ENCODE measurements at places on chromosomes 7 and 10.

DNA sequence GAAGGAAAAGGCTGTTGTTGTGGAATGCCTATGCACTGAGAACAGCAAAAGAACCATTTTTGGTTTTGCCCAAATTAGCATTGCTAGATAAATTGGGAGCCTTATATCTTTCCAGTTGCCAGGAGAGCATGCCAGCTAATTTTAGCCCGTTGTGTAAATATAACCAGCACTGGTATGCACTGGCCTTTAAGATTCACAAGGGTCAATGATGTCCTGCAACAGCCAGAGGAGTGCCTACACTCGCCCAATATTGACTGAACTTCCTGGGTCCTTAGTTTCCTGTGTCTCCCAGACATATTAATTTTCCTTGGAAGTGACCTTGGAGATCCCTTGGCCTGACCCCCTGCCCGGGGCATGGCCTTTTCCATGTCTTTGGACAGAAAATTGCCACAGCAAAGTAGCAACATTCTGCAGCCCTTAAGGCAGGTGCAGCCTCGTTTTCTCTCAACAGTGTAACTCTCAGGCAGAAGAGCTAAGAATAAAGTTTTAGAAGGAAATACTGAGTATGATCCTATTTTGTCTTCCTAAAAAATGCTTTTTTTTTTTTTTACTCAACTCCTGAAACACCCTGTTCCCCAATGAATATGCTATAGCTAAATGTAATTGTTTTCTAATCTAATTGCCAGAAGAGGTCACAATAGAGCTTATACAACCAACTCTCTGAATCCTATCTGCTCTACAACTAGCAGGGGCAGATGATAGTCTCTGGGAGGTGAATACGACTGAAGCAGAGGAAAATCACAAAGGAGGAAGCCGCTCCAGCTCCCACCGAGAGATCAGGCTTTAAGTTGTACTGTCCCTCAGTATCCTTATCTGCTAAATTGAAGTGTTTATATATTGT, 131.9 kb upstream of the PCGF5 start:
- DNase-seq = no peak

DNA sequence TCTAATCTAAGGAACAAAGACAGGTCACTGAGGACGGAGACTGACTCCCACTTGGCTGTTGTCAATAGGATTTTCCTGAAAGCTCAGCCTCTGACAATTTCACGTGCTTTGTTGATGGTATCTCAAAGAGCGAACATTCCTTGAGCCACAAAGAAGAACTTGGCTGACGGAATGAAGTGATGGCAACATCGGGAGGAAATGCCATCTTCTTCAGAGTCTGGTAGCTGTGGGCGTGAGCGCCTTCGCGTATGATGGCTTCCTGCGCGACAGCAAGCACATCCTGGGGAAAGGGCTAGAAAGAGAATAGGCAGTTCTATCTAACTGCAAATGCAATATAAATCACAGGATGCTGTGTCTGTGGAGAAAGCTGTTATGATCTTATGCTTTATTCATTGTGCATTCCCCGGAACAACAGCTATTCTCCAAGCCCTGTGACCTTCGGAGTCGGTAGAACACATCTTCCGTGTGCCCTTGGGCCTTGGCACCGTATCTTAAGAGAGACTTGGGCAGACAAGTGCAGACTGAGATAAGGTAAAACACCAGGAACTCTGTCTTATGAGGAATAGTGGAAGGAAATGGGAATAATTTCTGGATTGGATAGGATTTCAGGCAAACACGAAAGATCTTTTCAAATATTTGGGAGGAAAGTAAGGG, 19.6 kb upstream of the GTPBP4 start:
- DNase-seq = no peak

- no peak for DNase-seq
Measured at GRCh38 chr7:85695533-85695932, 508.7 kb upstream of the SEMA3D start.

- no peak for DNase-seq
Measured at GRCh38 chr7:2619116-2619515, 12.7 kb upstream of the TTYH3 start.

DNA sequence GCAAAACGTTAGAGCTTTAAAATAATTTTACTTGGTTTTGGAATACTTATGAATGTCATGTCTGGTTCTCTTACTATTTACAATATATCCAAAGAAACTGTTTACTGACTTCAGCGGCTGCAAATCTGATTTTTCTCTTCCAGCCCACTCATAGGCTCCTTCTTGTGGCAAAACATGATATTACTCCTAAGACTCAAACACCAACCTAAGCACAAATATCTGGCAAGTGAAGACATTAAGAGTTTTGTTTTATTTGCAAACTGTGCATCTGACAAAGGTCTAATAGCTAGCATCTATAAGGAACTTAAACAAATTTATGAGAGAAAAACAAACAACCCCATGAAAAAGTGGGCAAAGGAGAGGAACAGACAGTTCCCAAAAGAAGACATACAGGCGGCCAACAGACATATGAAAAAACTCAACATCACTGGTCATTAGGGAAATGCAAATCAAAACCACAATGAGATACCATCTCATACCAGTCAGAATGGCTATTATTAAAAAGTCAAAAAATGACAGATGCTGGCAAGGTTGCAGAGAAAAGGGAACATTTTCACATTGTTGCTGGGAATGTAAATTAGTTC, 20.3 kb upstream of the GJC3 start:
- no peak for DNase-seq

DNA sequence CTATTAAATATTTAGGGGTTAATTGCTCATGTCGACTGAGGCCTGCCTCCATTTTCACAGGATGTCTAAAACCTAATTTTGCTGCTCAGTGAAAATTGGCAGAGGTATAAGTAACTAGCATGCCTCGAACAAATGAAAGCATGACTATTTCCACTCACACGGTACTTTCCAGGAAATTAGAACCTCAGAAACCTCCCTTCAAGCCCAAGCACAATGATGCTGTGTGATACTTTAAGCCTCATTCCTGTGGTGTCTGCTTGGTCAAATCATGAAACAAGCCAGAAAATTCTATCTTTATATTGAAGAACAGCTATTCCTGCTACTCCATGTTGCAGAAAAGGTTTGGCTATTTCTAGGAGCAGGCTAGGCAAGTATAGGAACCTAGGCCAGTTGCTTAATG, 203.0 kb downstream of the SORCS3 start:
- no peak for DNase-seq

DNA sequence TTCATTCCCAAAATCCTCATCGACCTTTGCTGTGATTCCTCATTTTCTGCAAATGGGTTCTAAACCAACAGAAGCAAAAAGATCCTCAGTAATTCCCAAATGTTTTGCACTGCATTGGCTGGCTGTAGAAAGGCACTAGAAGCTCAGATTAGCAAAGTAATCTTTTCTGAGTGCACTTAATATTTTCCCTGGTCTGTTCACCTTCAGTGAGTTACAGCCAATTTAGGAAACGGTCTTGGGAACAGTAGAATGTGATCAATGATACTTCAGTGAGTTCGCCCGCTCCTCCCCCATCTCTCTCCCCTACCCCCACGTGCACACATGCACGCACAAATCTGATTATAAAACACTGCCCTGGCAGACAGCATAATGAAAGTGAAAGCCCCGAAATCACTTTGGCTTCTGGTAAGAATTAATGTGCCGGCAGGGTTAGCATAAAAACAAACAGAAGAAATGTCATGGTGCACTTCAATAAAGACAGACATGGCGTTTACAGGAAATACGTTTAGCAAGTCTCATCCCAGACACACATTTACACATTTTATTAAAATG, 201.3 kb upstream of the CDCA7L start:
- no peak for DNase-seq

DNA sequence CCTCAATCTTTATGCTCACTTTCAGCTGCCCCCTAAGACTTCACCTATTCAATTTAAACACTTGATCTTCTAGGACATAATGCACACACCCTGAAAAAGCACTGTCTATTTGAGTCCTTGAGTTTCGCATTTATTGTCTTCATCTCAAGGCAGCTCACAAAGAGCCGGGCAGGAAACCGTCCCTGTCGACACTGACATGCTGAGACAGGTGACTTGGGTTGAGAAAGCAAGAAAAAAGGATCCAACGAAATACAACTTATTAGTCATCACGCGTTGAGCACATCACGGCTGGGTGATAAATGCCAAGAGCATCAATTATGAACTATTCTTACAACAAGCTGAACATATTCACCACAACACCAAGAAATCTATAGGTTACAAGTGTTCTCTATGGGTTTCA, 91.1 kb downstream of the CALN1 start:
- no peak for DNase-seq

GRCh38 chr7:5703572-5704533, 77.6 kb downstream of the RNF216 start:
- no peak for DNase-seq

DNA sequence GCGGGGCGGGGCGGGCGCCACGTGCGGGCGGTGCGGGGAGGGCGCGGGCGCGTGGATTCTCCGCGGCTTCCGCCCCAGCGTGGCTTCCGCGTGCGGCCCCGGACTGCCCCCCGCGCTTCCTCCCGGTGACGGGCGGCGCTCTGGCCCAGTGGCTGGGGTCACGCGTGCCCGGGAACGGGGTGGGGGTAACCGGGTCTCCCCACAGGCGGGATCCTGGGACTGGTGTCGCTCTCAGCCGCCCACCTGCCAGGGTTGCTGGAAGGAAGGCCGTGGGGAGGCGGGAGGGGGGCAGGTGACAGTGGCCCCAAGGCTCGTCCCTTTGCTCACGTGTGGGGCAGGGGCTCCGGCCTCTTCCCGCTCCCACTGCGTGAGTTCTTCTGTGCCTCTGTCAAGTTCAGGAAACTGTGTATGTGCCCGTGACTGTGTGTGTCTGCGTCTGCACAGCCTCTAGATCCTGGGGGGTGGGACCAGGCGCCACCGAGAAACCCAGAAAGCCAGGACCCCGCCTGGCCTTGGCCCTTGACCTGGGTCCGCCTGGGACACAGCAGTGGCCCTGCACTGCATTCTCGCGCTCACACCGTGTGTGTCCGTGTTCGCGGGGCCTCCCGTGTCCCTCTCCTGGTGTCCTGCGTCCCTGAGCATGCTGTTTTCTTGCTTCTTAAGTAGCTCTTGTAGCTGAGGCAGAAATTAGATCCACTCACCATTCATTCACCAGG, 919 bp downstream of the MAFK start:
- no peak for DNase-seq

DNA sequence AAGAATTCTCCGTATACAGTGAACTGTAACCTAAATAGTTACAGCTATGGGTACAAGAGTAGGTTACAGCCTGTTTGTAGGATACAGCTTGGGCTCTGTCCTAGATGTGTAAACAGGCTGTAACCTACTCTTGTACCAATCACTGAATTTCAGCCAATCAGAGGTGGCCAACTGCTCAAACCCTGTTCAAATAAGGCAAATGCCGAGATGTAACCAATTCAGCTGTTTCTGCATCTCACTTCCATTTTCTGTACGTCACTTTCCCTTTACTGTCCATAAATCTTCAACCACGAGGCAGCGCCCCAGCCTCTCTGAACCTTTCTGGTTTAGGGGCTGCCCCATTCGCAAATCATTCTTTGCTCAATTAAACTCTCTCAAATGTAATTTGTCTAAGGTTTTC, 8.3 kb upstream of the MMP21 start:
- peak; percentile 60 for DNase-seq

DNA sequence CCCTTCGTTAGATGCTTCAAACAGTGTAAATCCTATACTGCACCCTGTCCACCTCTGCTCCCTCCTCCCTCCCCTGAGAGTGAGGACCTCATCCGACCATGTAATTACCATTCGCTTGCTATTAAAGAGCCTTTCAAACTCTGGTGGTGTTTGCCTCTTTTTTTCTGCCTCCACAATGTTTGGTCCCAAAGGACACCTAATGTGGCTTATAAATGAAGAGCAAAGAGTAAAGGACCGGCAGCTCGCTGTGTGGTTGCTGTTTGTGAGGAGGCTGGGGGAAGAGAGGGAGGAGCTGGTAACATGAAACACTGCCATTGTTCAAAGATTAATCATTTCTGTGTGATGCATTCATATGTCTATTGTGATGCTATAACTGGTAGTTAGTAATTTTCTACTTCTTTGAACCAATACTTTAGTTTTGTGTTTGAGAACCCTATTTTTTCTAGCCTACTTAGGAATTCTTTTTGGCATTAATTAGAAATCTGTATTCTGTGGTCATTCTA, 27.9 kb downstream of the MTURN start:
- DNase-seq = no peak

DNA sequence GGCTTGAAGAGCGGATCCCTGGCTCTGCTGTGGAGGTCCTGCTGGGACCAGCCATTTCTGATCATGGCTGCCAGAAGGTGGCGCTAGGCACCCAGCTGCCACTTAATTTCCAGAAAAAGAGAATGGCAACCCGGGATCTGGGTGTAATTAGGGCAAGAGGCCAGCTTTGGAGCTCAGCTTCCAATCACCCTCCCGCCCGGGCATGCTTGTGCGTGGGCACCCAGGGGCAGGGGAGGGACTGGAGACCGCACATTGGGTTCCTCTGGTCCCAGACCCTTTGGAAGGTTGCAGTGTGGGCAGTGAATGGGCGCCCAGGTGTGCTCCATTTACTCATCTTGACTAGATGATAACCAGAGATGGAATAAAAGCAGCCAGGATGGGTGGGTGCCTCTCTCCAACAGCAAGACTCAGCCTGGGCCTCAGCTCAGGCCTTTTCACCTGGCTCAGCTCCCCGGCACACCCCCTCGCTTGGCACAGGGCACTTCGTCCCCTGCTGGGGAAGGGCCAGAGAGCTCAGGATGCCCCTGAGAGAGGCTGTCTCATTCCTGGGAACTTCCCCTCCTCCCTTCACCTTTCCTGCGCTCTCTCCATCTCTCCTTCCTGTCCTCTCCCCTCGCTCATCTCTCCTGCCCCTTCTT, 14.7 kb downstream of the FAM241B start:
- no peak for DNase-seq

GRCh38 chr7:94530109-94530508, 20.5 kb downstream of the CASD1 start:
- no peak for DNase-seq

DNA sequence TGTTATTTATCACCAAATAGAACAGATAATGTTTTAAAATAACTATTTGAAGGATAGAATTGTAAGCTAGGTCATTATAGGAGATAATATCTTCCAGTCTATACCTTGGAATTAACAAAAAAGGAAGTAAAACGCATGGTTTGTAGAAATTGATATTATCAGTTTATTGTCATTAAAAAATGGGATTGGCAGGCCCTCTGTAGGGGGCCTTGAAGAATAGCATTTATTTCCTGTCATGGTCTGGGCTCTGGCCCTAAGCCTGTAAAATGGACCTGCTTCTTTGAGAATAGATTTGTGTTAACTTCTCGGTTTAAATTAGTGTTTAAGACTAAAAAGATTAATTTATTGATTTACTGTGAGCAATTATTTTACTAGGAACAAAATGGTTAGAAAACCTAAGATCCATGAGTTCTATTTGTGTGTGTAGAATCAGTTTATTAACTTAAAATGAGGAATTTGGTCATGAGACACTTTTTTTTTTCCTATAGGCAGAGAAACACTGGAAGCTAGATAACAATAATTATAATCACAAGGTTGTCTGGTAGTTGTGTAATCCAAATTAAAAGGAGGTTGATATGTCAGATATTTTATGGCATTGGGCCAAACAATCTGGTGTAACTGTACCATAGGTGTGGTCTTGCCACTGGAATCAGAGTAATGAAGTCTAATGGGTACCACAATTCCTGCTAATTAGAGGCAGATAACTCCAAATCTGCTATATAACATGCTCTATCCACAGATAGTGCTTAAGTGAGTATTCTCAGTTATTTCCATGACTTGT, 197.4 kb upstream of the FOXP2 start:
- no peak for DNase-seq
